ENCODE measurements at places on chromosomes 5 and 9. TPM values are rescaled to one million over a fixed set of nuclear protein-coding genes. Genes with fewer than 3 reads are reported as not detected.

The C5orf58 gene
- not detected for total RNA-seq

The SLC25A2 gene
- 0.22 TPM for total RNA-seq

The AGXT2 gene
- not detected for total RNA-seq

The INSL4 gene
- total RNA-seq: not detected

DNA sequence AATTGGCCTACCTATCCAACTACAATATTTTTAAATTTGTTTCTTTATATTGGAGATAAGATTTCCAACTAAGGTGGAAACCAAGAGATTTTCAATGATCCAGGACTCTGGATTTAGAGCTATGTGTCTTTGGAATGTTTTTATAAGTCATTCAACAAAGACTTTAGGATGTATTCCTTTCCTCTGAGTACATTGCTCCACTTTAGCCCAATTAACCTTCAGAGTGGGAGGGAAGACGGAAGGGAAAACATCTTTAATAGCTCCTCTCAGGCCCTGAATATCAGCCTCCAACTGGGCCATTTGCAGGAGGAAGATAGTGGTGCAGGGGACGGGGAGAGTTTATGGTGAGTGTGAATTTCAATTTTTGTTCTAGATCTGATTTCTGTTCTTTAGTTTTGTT is 239.2 kb downstream of the PIK3R1 start:
- no peak overlapping the region for H3K27ac ChIP-seq
- no peak overlapping the region for H3K4me3 ChIP-seq
- H3K4me1 ChIP-seq: peaks cover 4% of the 10 kb centered on the region
- H3K27me3 ChIP-seq: no peaks in the 10 kb centered on the region
- no peaks in the 10 kb centered on the region for H3K36me3 ChIP-seq

DNA sequence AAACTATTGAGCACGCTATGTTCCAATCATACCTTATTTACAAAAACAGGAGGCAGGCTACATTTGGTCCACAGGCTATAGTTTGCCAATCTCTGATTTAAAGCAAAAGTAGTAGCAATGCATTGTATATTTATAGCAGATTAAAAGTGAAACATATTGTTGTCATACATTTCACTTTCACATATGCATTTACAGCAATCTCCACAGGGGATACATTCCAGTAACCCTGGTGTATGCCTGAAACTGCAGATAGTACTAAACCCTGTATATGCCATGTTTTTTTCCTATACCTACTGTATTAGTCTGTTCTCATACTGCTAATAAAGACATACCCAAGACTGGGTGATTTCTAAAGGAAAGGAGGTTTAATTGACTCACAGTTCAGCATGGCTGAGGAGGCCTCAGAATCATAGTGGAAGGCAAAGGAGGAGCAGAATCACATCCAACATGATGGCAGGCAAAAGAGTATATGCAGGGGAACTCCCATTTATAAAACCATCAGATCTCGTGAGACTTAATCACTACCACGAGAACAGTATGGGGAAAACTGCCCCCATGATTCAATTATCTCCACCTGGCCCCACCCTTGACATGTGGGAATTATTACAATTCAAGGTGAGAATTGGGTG is 5.9 kb upstream of the CSF1R start:
- H3K27ac ChIP-seq: no peak overlapping the region
- H3K4me1 ChIP-seq: no peaks in the 10 kb centered on the region
- DNase-seq: no peak

DNA sequence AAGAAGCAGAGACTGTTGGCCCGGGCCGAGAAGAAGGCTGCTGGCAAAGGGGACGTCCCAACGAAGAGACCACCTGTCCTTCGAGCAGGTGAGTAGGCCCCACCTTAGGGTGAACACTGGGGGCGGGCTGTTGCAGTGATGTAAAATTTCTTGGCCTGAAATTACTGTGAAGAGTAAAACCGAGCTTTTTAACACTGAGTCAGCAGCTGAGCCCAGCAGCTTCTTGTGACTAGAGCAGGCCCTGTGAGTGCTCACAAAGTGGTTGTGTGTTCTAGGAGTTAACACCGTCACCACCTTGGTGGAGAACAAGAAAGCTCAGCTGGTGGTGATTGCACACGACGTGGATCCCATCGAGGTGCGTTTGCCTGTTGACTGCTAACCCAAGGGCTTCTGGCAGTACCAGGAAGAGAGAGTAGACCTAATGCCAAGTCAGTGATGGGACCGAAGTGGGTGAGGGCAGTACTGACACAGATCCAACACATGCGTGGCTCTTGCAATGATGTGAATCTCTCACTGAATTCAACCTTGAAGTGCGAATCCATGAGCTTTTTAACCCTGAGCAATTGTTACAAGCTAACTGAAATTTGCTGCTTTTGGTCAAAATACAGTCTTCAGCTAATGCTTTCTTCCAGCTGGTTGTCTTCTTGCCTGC is 2.1 kb downstream of the RPL7A start:
- H3K27ac ChIP-seq: no peak overlapping the region
- H3K4me1 ChIP-seq: peaks cover 57% of the 10 kb centered on the region
- DNase-seq: no peak
- H3K27me3 ChIP-seq: no peaks in the 10 kb centered on the region
- peaks cover 66% of the 10 kb centered on the region for H3K36me3 ChIP-seq

DNA sequence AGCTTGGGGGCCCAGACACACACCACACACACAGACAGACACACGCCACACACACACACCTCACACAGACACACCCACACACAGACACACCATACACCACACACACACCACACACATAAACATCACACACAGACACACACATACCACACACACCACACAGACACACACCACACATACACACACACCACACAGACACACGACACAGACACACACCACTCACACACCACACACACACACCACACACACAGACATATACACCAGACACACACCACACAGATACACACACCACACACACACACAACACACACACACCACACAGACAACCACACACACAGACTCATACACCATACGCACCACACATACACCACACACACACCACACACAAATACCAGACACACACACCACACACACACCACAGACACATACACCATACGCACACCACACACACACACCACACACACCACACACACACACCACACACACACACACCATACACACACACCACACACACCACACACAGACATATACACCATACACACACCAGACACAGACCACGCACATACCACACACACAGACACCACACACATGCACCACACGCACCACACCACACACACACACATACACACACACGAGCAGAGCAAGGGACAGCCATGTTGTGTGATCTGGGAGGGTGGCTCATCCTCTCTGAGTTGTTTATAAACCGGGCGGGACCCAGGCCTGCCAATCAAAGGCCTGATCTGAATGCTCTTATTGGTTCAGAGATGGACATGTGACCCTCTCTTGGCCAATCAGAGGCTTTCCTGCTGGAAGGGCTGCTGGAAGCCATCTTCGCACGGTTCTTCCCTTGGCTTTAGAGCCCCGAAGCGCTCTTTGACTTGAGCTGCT is 148.3 kb downstream of the GAPVD1 start:
- H3K27ac ChIP-seq: no peak overlapping the region
- H3K36me3 ChIP-seq: no peaks in the 10 kb centered on the region
- peaks cover 14% of the 10 kb centered on the region for H3K4me1 ChIP-seq
- H3K27me3 ChIP-seq: peaks cover 8% of the 10 kb centered on the region
- DNase-seq: peak; percentile 15

- H3K27me3 ChIP-seq: no peaks in the 10 kb centered on the region
- no peak overlapping the region for H3K4me3 ChIP-seq
Measured at GRCh38 chr9:82192211-82192610, 203.6 kb downstream of the SPATA31D1 start.

GRCh38 chr5:850511-851006 is at the start of gene ZDHHC11:
ZDHHC11 (minus strand) TSS chr5:850986; CDS start chr5:850602, 384 bp downstream.
- no peaks in the 10 kb centered on the region for H3K36me3 ChIP-seq
- H3K4me3 ChIP-seq: no peak within 1 kb of the TSS
- peak; percentile 27 for DNase-seq
- H3K27ac ChIP-seq: no peak within 1 kb of the TSS
- H3K4me1 ChIP-seq: peaks cover 5% of the 10 kb centered on the region

- H3K4me1 ChIP-seq: no peaks in the 10 kb centered on the region
- no peaks in the 10 kb centered on the region for H3K36me3 ChIP-seq
- peaks cover 9% of the 10 kb centered on the region for H3K27me3 ChIP-seq
- no peak overlapping the region for H3K27ac ChIP-seq
- H3K4me3 ChIP-seq: no peak overlapping the region
Measured at GRCh38 chr9:91119142-91119541, 242.6 kb downstream of the AUH start.

DNA sequence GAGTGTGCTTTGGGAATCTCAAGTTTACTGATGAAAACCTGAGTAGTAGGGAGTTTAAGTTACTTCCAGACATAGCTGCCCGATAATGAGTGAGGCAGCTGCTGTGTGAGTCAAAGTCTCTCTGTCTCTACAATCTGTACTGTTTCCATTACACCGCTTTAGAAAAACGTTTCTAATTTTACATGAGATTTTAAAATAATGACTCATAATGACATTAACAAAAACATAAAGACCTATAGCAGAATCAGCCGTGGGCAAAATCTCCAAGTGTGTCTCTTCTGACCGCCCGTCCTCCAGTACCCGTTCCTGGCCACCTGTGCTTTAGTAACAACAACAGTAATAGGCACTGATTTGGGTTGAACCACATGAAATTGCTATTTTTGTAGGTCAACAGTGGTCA is 69.6 kb upstream of the PRRC1 start:
- no peak overlapping the region for H3K4me3 ChIP-seq
- H3K27me3 ChIP-seq: peaks cover 6% of the 10 kb centered on the region
- H3K27ac ChIP-seq: no peak overlapping the region
- no peak for DNase-seq
- H3K4me1 ChIP-seq: no peaks in the 10 kb centered on the region

- peaks cover 17% of the 10 kb centered on the region for H3K36me3 ChIP-seq
- no peaks in the 10 kb centered on the region for H3K4me1 ChIP-seq
- H3K27ac ChIP-seq: no peak overlapping the region
- DNase-seq: no peak
- no peaks in the 10 kb centered on the region for H3K27me3 ChIP-seq
Measured at GRCh38 chr5:36227046-36227445, 14.7 kb downstream of the NADK2 start.

- no peaks in the 10 kb centered on the region for H3K36me3 ChIP-seq
- H3K27me3 ChIP-seq: no peaks in the 10 kb centered on the region
- no peak overlapping the region for H3K4me3 ChIP-seq
- H3K4me1 ChIP-seq: no peaks in the 10 kb centered on the region
- no peak for DNase-seq
Measured at GRCh38 chr9:116843863-116844620, 156.9 kb downstream of the TRIM32 start.

DNA sequence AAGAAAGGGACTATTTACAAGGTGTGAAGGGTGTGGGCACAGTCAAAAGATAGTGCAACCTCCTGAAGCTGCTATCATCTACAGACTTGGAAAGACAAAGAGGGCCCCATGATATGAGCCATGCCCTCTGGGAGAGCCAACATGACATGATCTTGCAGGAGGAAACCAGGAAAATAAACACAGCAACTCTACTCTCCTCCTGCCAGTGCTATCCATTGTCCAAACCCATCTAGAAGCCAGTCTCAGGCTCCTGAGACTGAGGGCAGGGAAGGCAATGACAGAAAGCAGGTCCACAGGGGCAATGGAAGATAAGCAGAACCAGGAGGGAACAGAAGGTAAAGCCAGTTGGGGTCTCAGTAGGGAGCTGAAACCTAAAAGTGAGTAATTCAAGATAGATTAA is 37.1 kb downstream of the PLPP1 start:
- DNase-seq: no peak
- H3K4me3 ChIP-seq: no peak overlapping the region
- H3K27me3 ChIP-seq: no peaks in the 10 kb centered on the region
- no peaks in the 10 kb centered on the region for H3K4me1 ChIP-seq
- no peak overlapping the region for H3K27ac ChIP-seq
- H3K36me3 ChIP-seq: no peaks in the 10 kb centered on the region

- H3K36me3 ChIP-seq: no peaks in the 10 kb centered on the region
- no peak overlapping the region for H3K27ac ChIP-seq
- no peaks in the 10 kb centered on the region for H3K27me3 ChIP-seq
- DNase-seq: no peak
- H3K4me3 ChIP-seq: no peak overlapping the region
- peaks cover 3% of the 10 kb centered on the region for H3K4me1 ChIP-seq
Measured at GRCh38 chr5:82620957-82621600, 342.9 kb upstream of the RPS23 start.

DNA sequence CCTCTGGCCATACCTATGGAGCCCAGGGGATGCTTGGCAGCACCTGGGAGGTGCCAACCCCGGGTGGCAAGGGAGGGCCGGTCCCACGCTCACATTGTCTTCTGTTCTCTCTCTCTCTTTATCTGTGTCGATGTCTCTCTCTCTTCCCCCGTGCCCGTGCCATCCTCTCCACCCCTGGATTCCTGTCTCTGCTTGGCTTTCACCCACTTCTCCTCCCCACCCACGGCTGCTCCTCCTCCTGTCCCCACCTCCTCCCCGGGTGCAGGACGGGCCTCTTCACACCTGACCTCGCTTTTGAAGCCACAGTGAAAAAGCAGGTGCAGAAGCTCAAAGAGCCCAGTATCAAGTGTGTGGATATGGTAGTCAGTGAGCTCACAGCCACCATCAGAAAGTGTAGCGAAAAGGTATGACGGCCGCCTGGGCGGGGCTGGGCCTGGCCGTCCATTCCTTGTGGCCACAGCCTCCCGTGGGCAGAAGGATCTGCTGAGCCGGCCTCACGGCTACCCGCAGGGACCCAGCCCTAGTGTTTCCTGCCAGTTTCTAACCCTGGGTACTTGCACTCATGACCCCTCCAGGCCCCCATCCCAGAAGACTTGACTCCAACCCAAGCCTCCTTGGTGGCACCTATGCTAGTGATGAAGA is 22.7 kb downstream of the DNM1 start:
- no peak for DNase-seq
- no peaks in the 10 kb centered on the region for H3K4me1 ChIP-seq

DNA sequence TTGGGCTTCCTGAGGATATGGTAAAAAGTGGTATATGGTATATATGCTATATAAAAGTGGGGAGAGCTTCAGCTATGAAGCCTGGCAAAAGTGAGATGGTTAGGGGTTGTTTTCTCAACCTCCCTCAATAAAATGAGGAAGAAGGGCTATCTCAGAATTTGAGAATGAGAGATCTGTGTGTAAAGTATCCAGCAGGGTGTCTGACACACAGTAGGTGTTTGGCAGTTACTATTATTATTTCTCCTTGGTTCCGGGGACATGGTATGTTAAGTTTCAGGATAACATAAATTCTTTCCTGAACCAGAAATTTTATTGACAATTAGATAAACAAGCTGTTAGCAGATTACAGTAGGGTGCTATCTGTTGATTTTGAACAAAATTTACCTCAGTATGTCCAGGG is 94.1 kb downstream of the DENND1A start:
- H3K27ac ChIP-seq: no peak overlapping the region
- no peaks in the 10 kb centered on the region for H3K36me3 ChIP-seq
- H3K27me3 ChIP-seq: no peaks in the 10 kb centered on the region
- H3K4me3 ChIP-seq: no peak overlapping the region
- H3K4me1 ChIP-seq: no peaks in the 10 kb centered on the region

GRCh38 chr5:56323505-56323904 is 90.4 kb upstream of the ANKRD55 start:
- H3K27me3 ChIP-seq: no peaks in the 10 kb centered on the region
- H3K4me3 ChIP-seq: no peak overlapping the region
- DNase-seq: peak; percentile 53

Measured in CD4-positive, alpha-beta T cell (primary cell).